ENCODE measurements at places on chromosomes 13 and 19. TPM values are rescaled to one million over a fixed set of nuclear protein-coding genes. Genes with fewer than 3 reads are reported as not detected.

The ZNF526 gene
- total RNA-seq: 9.7 TPM

The OR7A5 gene
- total RNA-seq: not detected

The PSG1 gene
- 0.58 TPM for total RNA-seq

The ZNF28 gene
- 14.4 TPM for total RNA-seq

The PTH2 gene
- total RNA-seq: not detected

The TTYH1 gene
- not detected for total RNA-seq

The FCHO1 gene
- total RNA-seq: 0.29 TPM

The COL4A1 gene
- total RNA-seq: 48.6 TPM

The RNF17 gene
- 0.17 TPM for total RNA-seq

The SYDE1 gene
- 30.4 TPM for total RNA-seq

The CD33 gene
- total RNA-seq: not detected

The KIRREL2 gene
- total RNA-seq: not detected

The SLC7A1 gene
- total RNA-seq: 15.1 TPM

The CYP2F1 gene
- total RNA-seq: not detected

The PRDX2 gene
- 183 TPM for total RNA-seq

The CKM gene
- total RNA-seq: not detected

The TMEM147 gene
- total RNA-seq: 56.6 TPM

The HS6ST3 gene
- total RNA-seq: not detected

The CFD gene
- total RNA-seq: 38.5 TPM

The FRY gene
- 24.3 TPM for total RNA-seq

The FPR1 gene
- total RNA-seq: not detected

The FARP1 gene
- 37.4 TPM for total RNA-seq

The ZNF320 gene
- 14.8 TPM for total RNA-seq

The TMEM221 gene
- 0.33 TPM for total RNA-seq

The ADGRE3 gene
- not detected for total RNA-seq

The ZNF563 gene
- 4.1 TPM for total RNA-seq

The FBXO27 gene
- total RNA-seq: 0.58 TPM

The OLFM4 gene
- not detected for total RNA-seq

The NALCN gene
- 1.8 TPM for total RNA-seq

The CAB39L gene
- total RNA-seq: 18.2 TPM

The CYP2S1 gene
- total RNA-seq: 5.7 TPM

The CYP2A6 gene
- not detected for total RNA-seq

The PNMA8B gene
- total RNA-seq: 2.8 TPM

The ZNF805 gene
- 28.6 TPM for total RNA-seq

The SF3A2 gene
- 32.3 TPM for total RNA-seq

The DMKN gene
- total RNA-seq: 13.6 TPM

The SHD gene
- total RNA-seq: not detected

The ERICH6B gene
- not detected for total RNA-seq

The DAND5 gene
- not detected for total RNA-seq

The PLEKHA4 gene
- total RNA-seq: 33.5 TPM

The C19orf47 gene
- total RNA-seq: 8.1 TPM

The ZNF816 gene
- 12.9 TPM for total RNA-seq

The ZNF555 gene
- 8.7 TPM for total RNA-seq

The MYO1F gene
- total RNA-seq: 0.17 TPM

The FCER2 gene
- total RNA-seq: not detected

The VSIG10L gene
- total RNA-seq: 0.44 TPM

The KRTDAP gene
- not detected for total RNA-seq

The ZNF90 gene
- total RNA-seq: 3.5 TPM

The CGB3 gene
- not detected for total RNA-seq

The SLC27A1 gene
- total RNA-seq: 62.2 TPM

The ZNF534 gene
- total RNA-seq: 0.17 TPM

The KLK7 gene
- not detected for total RNA-seq

The F2RL3 gene
- not detected for total RNA-seq

The APC2 gene
- 0.83 TPM for total RNA-seq

The OR10H1 gene
- total RNA-seq: not detected

The CEACAM20 gene
- total RNA-seq: not detected

The FUT2 gene
- total RNA-seq: not detected
